ENCODE measurements at places on chromosomes 11 and 22.

GRCh38 chr22:47392729-47393128, 630.3 kb downstream of the TBC1D22A start:
- no peak for DNase-seq

GRCh38 chr11:61830237-61831105, 2.4 kb downstream of the FADS2 start:
- no peak for DNase-seq

- no peak for DNase-seq
Measured at GRCh38 chr11:45917286-45917622, 423 bp downstream of the PEX16 start.

- DNase-seq = no peak
Measured at GRCh38 chr11:33785609-33786008, 11.3 kb upstream of the FBXO3 start.

GRCh38 chr22:22931557-22932270, 44.1 kb downstream of the IGLL5 start:
- DNase-seq = no peak

- no peak for DNase-seq
Measured at GRCh38 chr11:121670805-121671282, 218.1 kb upstream of the SORL1-AS1 start.

- DNase-seq = no peak
Measured at GRCh38 chr11:88520391-88520790, 182.9 kb upstream of the CTSC start.

DNA sequence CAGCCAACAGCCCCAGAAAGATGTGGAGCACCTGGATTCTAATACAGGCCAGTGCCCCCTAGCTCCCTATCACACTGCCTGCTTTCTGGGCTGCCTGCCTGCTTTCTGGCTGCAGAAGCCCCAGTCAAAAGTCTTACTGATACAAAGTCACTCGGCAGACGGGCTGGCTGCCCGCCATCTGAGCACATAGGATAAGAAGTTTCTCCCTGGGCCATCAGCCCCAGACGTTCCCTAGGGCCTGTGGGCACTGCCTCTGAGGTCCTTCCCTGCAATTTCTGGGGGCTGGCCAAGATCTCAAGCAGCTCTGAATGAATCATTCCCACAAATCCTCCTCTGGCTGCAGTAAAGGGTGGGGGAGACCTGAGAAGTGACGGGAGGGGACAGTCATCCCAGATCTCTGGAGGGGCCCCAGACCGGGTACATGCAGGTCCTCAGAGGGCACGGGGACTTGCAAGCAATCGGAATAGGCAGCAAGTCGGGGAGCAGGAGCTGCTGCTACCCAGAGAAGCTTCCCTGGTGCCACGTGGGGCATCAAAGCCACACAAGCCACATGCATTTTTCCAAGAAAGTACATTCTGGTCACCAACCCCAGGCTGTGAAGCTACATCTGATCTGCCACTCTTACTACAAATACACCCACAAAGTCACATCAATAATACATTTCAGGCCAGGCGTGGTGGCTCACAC, 4.7 kb downstream of the TPST2 start:
- DNase-seq = no peak

DNA sequence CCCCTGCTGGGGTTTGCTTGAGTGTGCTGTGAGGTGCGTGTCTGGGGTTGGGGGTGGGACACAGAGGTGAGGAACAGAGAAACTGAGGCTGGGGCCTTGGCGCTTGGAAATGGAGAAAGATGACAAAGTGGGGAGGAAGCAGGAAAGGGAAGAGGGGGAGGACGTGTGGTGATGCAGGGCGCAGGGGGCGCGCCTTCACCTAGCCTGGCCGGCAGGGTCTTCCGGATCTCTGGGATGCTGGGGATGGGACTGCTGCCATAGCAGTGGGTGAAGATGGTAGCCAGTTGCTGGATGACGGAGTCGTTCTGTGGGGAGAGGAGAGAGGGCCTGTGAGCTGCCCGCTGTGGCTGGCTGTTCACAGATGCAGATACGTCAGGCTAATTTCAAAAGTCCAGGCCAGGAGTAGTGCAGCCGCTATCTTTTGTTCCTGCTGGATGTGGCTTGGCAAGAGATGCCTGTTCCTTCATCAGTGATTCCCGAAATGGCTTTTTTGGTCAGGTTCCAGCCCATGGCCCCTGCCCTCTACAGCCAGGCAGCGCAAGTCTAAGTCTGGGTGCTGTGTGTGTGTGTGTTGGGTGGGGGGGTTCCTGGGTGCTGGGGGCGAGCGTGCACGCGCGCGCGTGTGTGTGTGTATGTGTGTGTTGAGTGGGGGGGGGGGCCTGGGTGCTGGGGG, 54.8 kb downstream of the NAT10 start:
- DNase-seq = no peak

- DNase-seq = peak; percentile 63
Measured at GRCh38 chr11:47552056-47552565, 821 bp downstream of the CELF1 start.

- no peak for DNase-seq
Measured at GRCh38 chr11:73972620-73973449, 9.8 kb downstream of the UCP2 start.

GRCh38 chr11:87368151-87368550, 330.4 kb downstream of the TMEM135 start:
- DNase-seq = no peak

GRCh38 chr11:71322861-71323582, 70.6 kb upstream of the SHANK2 start:
- DNase-seq = no peak

GRCh38 chr11:42762348-42762747, 549.4 kb upstream of the API5 start:
- DNase-seq = no peak

GRCh38 chr11:75189108-75189507, 38.2 kb downstream of the SLCO2B1 start:
- DNase-seq = no peak

- DNase-seq = no peak
Measured at GRCh38 chr11:58621586-58622262, 741 bp upstream of the CNTF start.

DNA sequence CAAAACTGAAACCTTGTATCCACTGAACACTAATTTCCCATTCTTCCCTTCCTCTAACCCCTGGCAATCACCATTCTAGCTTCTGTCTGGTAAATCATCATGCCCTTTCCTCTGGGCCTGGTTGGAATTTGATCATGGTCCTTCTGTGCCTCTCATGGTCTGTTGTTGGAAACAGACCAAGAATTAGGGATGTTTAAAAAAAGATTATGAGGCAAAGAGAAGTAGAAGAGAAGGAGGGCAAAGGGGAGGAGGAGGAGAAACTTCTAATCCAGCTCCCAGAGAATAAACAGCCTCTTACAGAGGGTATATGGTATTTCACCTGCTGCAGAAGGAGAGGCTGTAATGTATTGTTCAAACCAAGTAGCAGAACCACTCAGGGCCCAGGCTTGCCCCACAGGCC, 10.6 kb downstream of the BCO2 start:
- DNase-seq = no peak

- no peak for DNase-seq
Measured at GRCh38 chr11:48063424-48063978, 83.1 kb downstream of the PTPRJ start.

DNA sequence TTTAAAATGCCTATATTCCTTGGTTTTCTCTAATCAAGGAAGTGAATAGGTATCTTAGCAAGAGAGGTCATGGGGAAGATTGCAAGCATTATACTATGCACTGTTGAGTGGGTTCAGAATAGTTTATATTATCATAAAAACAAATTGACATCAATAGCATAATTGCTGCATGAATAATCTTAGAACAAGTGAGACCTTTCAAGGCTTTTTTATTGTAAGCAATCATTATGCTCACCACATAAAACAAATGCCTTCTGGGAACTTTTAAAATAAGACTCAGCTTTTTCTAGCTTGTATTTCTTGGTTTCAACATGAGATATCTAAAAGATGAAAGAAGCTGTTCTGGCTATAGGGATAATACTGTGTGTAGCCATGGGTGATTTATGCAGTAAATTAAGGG, 135.6 kb upstream of the ZC3H12C start:
- no peak for DNase-seq

- DNase-seq = no peak
Measured at GRCh38 chr11:102318469-102318868, 1.2 kb downstream of the BIRC3 start.

- peak; percentile 71 for DNase-seq
Measured at GRCh38 chr11:109853156-109853776, 239.9 kb upstream of the ZC3H12C start.

DNA sequence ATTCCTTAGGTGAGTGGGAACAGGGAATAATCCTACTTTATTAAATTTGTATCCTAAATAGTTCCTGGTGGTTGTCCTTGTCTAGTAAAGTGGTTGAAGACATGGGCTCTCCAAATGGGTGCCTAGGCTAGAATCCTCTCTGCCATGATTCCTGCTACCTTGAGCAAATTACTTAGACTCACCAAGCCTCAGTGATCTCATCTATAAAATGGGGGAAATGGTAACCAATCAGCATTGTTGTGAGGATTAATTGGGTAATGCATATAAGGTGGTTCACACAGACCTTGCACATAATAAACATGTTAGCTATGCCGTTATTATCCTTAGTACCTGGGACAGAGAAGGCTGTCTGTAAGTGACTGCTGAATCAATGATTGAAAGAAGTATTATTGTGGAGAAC, 109.9 kb downstream of the FAR1 start:
- DNase-seq = no peak

GRCh38 chr11:62169935-62170334, 20.1 kb upstream of the SCGB1D1 start:
- DNase-seq = no peak

GRCh38 chr11:9639985-9640384, 23.9 kb upstream of the SWAP70 start:
- DNase-seq = no peak

DNA sequence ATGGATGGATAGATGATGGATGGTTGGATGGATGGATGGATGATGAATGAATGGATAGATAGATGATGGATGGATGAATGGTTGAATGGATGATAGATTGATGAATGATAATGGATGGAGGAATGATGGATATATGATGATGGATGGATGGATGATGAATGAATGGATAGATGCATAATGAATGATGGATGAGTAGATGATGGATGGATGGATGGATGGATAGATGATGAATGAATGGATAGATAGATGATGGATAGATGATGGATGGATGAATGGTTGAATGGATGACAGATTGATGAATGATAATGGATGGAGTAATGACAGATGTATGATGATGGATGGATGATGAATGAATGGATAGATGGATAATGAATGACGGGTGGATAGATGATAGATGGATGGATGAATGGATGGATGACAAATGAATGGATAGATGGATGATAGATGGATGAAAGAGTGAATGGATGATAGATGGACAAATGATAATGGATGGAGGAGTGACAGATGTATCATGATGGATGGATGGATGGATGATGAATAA, 1466.5 kb downstream of the BRD1 start:
- no peak for DNase-seq

GRCh38 chr22:41820447-41820846, 12.5 kb upstream of the SREBF2 start:
- no peak for DNase-seq

- DNase-seq = no peak
Measured at GRCh38 chr11:73468590-73469161, 92.5 kb downstream of the RELT start.

Measured in GM23338 (cell line).